GM12878 (cell line): ENCODE measurements at places on chromosomes 1 and 21. TPM values are rescaled to one million over a fixed set of nuclear protein-coding genes. Genes with fewer than 3 reads are reported as not detected.

MAP1LC3C gene
- not detected in 2 replicates for total RNA-seq

FALEC gene
- total RNA-seq = 0.41 TPM in 1 of 2 replicates, not detected in the other

MTARC2 gene
- 2.6 and 3.1 TPM in 2 replicates for total RNA-seq

ST6GALNAC3 gene
- 0.19 and 0.26 TPM in 2 replicates for total RNA-seq

GJA8 gene
- not detected in 2 replicates for total RNA-seq

HSPB7 gene
- total RNA-seq = 0.21 TPM in 1 of 2 replicates, not detected in the other

SLC35F3 gene
- 8.4 and 8.6 TPM in 2 replicates for total RNA-seq

PPIE gene
- 46.5 and 48.1 TPM in 2 replicates for total RNA-seq

SMIM12 gene
- total RNA-seq = 42.4 and 45.6 TPM in 2 replicates

KLF17 gene
- not detected in 2 replicates for total RNA-seq

NPPA gene
- total RNA-seq = not detected in 2 replicates

SPATA1 gene
- total RNA-seq = 2.2 and 2.4 TPM in 2 replicates

OR2AK2 gene
- not detected in 2 replicates for total RNA-seq

NAV1 gene
- 1.3 and 1.5 TPM in 2 replicates for total RNA-seq

PKP1 gene
- not detected in 2 replicates for total RNA-seq

TMPRSS15 gene
- total RNA-seq = not detected in 2 replicates

RNU1-3 gene
- total RNA-seq = 2,403 and 2,678 TPM in 2 replicates

ADAMTS4 gene
- 0.05 and 0.13 TPM in 2 replicates for total RNA-seq

CHODL gene
- 0.19 and 0.28 TPM in 2 replicates for total RNA-seq

LYPD8 gene
- total RNA-seq = not detected in 2 replicates

OLFML3 gene
- 0.11 TPM in 1 of 2 replicates, not detected in the other for total RNA-seq

CADM3 gene
- total RNA-seq = not detected in 2 replicates

LCE2B gene
- not detected in 2 replicates for total RNA-seq

NIBAN1 gene
- 66.4 and 67.8 TPM in 2 replicates for total RNA-seq

ECE1 gene
- 81.0 and 81.5 TPM in 2 replicates for total RNA-seq

NEK2 gene
- 28.7 TPM in 2 replicates for total RNA-seq

FCRLB gene
- 7.9 and 8.3 TPM in 2 replicates for total RNA-seq

GUCA2B gene
- not detected in 2 replicates for total RNA-seq

PCNX2 gene
- 9.2 and 11.4 TPM in 2 replicates for total RNA-seq

NEK7 gene
- total RNA-seq = 28.4 and 31.5 TPM in 2 replicates

COL6A1 gene
- total RNA-seq = 1.1 and 1.3 TPM in 2 replicates
